SW480 (cell line): ENCODE measurements at places on chromosomes 11 and 22.

GRCh38 chr11:19652623-19653375 is 59.8 kb upstream of the NAV2 start:
- no peak for DNase-seq

DNA sequence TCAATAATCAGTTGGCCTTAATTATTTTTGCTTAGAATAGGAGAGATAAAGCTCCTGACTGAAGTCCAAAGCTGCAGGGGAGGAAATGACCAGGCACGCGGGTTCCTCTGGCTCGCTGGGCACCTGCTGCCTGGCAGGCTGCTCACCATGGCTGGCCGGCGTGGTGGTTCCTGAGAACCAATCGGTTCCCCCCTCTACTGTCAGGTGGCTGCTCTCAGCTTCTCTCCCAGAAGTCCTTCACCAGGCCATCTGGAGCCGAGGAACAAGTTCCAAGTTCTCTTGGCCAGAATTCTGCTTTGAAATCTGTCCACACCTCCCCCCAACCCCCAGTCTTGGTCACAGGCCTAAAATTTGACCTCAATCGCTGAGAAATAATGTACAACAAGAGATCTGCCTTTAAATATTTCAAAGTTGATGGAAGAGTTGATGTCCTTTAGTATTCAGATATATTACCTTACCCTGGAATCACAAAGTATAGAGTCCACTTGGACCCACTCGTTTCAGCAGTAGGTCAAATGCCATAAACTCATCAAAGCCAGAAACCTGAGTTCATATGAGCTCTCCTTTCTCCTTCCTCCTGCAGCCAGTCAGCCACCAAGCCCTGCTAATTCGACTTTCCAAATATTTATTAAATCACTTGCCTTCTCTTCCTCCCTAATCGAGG is 25.2 kb downstream of the EXPH5 start:
- no peak for DNase-seq

DNA sequence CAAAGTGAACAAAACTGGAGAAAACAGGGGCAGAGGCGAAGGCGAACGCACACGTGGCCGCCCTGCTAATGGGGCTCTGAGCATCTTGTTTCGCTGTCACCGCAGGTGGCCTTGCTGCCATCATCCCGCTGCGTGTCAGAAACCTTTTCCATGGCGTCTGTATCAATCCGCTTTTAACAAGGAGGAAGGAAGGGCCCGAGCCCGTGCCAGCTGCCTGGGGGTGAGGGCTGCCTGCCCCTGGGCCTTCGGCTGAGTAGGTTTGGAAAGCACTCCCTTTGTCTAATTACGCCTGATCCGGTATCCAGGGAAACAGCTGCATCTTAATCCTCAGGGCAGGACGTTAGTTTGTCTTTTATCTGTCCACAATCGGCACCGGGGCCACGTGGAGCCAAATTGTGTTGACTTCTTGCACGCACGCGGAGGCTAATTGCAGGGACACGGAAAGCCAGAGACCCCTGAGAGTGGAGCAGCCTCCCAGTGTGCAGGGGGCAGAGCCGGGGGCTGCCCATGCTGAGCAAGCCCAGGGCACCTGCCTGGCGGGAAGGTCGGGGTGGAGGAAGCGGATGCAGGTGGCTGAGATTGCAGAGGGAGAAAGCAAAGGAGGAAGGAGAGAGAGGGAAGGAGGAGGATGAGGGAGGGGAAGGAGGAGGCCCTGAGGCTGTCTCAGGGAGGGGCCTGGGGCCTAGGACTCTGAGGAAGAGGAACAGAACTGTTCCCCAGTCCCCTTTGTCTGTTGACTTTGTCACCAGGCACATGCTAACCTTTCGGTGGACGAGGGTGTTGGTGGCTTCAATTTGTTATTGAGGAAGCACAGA is 19.2 kb upstream of the TH start:
- DNase-seq, result no peak

DNA sequence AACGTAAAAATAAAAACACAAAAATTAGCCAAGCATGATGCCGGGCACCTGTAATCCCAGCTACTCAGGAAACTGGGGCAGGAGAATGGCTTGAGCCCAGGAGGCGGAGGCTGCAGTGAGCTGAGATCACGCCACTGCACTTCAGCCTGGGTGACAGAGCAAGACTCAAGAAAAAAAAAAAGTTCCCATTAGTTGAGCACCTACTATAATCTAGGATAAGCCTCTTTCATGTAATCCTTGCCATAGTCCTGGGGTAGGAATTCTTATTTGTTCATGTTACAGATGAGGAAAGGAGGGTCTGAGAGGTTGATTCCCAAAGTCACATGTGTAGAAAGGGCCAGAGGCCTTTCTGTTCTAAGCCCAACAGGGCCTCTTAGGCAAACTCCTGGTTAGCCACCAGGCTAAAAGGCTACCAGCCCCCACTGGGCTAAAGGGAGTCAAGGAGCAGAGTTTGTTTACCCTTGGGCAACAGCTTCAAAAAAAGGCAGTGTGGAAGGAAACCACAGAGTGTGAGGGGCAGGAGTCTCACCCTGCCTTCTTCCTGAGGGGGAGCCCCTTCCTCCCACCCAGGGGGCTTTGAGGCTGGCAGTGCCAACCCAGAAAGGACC is 21.6 kb upstream of the CSNK1E start:
- DNase-seq, result no peak

- no peak for DNase-seq
These were observed 18.3 kb upstream of the ACCSL start for GRCh38 chr11:44029507-44029845.

DNA sequence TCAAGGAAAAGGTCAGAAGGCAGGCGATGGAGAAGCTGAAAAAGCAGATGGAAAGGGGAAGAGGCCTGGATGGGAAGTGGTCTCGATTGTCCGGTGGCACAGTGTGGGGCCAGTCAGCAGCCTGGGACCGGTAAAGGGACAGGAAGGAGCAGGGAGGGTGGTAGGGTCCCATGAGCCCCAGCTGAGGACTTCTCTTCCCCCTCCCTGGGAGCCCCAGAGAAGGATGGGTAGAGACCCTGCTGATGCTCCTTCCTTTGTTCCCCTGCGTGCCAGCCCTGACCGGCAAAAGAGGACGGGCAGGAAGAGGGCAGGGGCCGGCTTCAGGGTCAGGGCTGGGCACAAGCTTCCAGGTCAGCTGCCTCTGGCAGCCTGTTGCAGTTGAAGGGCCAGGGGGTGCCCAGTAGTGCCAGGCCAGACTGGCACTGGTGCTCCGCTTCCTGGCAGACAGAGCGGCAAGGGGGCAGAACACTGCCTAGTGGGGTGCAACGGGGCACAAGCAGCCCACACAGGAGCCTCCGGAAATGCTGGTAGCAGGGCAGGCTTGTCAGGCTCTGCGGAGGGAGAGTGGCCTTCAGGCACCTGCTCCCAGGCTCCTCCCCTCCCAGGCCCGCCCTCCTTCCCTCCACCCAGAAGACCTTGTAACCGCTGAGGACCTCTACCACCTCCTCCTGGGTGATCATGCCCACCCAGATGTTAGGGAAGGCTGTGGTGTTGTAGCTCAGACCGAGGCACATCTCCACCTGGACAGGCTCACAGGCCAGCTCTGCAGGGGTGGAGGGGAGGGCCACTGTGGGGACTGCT is 739 bp upstream of the C1QTNF5 start:
- no peak for DNase-seq

GRCh38 chr11:107505647-107506225 is 48.1 kb upstream of the CWF19L2 start:
- no peak for DNase-seq

DNA sequence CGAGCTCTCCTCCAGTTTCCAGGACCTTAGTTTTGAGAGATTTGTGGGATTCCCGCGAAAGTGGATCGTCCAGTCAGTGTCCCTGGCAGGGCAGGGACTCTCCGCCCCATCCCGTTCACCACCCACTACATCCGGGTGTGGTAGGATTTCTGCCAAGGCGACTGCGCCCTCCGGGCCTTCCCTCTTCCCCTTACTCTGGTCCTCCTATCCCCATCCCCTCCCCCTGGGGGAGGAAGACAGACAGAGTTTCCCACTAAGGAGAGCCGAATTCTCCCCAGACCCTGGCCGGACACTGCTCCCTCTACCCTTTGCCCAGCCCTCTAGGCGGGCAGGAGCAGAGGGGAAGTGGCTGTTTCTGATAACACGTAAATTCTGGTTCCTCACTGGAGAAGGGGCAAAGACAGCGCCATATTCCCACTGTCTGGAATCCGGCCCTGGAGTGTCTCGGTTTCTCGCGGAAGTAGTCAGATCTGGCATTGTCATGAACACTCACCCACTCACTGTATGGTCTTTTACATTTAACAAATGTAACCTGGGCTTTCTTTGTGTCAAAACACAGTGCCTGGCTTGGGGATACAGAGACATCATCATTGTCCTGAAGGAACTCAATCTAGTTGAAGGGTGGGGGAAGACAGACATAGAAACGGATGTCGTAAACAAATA is 1.1 kb upstream of the NECTIN1 start:
- DNase-seq, result peak; percentile 46

DNA sequence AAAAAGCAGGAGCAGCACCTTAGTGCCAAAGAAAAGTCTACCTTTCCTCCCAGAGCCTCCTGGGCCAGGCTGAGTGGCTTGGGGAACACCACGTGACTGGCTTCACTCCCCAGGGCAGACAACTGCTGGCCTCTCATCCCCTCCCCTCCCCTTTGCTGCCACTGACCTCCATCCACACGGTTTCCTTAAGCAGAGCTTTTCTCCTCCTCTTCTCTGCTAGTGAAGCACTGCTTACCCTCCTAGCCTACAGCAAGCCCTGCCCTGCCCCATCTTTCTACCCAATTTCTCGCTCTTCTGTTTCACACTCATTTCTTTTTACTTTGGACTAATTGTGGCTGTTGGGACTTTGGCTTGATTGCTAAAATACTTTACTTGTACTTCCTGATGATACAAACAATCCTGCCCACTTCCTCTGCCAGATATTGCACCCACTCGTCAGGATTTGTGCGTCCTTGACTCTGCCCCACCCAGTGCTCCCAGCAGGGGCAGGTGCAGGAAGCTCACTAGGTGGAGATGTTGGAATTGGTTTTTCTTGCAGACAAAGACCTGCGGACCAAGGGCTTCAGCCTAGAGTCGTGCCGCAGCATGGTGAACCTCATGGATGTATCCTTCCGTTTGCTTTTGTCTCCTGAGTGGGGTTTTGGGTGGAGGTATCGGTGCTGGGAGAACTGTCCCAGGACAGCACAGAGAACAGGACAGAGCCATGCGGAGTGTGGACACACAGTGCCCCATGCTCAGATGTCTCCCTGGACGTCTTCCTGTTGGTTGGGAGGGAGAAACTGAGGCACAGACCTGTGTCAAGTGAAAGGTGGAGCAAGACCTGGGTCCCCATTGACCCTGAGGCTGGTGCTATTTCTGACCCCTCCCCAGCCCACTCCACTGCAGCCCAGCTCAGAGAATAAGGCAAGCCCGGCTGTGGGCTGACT is 27.3 kb downstream of the CAPN1 start:
- peak; percentile 76 for DNase-seq

- DNase-seq, result peak; percentile 53
These were observed 62.7 kb downstream of the LIF start for GRCh38 chr22:30183861-30184278.

GRCh38 chr11:34567733-34568132 is 53.2 kb upstream of the EHF start:
- DNase-seq, result no peak

- DNase-seq, result no peak
These were observed 119.8 kb downstream of the KCNQ1OT1 start for GRCh38 chr11:2580061-2580421.

DNA sequence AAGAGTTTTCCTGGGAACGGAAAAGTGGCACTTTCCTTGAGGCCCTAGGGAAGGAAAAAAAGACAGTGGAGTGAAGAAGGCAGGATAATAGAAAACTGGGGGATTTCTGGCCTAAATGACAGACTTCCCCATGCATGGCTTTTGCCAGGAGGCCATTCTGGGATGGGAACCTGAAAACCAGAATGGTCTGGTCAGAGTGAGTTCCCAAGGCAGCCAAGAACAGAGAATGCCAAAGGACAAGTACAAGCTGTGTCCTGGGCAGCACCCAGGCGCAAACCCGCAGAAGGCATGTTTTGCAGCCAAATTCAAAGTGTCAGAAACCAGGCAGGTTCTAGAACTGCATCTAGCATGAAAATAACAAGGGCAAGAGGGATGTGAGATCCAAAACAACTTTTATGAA is 162.4 kb downstream of the SPON1 start:
- no peak for DNase-seq

DNA sequence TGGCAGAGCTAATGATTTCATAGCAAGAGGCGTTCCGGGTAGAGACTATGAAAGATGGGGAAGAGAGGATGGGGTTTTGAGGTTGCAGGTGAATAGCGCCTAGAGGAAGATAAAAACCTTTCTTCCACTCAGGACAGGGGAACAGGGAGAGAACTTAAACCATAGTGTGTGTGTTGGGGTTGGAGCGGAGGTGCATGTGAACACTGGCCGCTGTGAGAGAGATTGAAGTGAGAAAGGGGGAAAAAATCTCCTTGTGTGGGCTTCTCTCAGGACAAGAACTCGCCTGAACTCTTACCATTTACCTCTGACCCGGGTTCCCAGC is 3.4 kb downstream of the BSX start:
- no peak for DNase-seq

GRCh38 chr11:61052182-61052972 is 49.9 kb upstream of the CD5 start:
- DNase-seq, result no peak

- DNase-seq, result no peak
These were observed 14.5 kb downstream of the USP35 start for GRCh38 chr11:78203184-78203583.

GRCh38 chr11:75386942-75387630 is 12.2 kb upstream of the RPS3 start:
- peak; percentile 61 for DNase-seq

- no peak for DNase-seq
These were observed 57.7 kb downstream of the PDGFD start for GRCh38 chr11:104106136-104106754.

- no peak for DNase-seq
These were observed 615 bp downstream of the ANO5 start for GRCh38 chr11:22193348-22194051.

DNA sequence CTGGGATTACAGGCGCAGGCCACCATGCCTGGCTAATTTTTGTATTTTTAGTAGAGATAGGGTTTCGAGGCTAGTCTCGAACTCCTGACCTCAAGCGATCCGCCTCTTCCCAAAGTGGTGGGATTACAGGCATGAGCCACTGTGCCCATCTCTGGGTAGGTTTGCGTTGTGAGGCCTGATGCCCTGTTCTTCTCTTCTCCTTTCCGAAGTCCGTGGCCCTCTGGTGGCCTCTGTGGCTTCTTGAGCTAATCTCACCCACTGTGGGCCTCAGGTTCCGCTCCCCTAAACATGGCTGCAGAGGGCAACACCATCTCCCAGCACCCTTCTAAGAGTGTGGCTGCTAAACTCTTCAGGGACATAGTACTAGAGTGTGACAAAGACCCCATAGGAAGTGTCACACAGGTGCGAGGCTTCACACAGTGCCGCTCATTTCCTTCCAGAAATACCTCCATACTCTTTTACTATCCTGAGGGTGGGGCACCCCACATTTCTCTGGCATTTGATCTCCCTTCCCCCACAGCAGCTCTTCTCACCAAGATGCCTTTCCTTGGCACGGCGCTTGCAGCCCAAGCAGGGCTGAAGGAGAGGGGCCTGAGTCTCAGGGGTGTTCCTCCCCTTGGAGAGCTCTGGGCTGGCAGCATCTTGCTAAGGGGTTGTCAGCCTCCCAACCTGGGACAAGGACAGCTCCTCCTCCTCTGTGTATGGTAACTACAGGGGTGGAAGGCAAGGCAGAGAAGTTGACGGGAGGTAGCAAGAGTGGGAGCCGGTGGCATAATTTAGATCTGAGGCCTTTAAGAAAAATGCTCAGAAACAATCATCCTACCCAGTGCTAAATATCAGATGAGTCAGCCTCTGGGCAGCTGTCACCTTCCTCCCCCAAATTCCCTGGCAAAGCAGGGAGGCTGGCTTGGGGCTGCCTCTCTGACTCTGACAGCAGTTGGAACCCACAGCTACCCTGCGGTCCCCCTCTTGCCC is 6.1 kb downstream of the THY1 start:
- DNase-seq, result no peak
